ENCODE measurements at places on chromosomes 2 and 18.

DNA sequence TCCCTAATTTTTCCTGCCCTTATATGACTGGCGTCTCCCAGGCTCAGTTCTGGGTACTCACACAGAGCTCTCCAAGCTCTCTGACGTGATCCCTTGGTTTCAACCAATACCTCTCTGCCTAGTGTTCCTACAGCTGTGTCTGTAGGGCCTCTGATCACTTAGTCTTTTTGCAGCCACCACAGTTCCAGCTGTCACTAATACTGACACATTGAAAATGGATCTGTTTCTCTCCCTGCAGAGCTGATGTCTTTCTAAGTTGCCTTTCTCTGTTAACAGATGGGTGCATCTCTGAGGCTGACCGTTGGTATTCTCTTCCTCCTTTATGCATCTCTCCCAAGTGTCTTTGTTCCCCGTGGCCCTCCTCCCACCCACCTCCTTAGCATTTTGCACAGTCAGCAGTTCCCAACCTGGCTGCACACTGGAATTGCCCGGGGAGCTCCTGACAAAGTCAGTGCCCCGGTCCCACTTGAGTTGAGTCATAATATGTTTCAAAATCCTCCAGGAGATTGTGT lies 62.5 kb downstream of the CERS6 start:
- H3K4me1 ChIP-seq, result peaks cover 26% of the 10 kb centered on the region
- H3K4me3 ChIP-seq, result no peak overlapping the region
- H3K36me3 ChIP-seq, result peaks cover 2% of the 10 kb centered on the region
- DNase-seq, result no peak
- H3K27ac ChIP-seq, result no peak overlapping the region

- H3K27ac ChIP-seq, result no peak overlapping the region
- H3K4me1 ChIP-seq, result peaks cover 8% of the 10 kb centered on the region
- DNase-seq, result no peak
- no peaks in the 10 kb centered on the region for H3K36me3 ChIP-seq
Measured at GRCh38 chr18:56872140-56872539, 221.0 kb downstream of the WDR7 start.

DNA sequence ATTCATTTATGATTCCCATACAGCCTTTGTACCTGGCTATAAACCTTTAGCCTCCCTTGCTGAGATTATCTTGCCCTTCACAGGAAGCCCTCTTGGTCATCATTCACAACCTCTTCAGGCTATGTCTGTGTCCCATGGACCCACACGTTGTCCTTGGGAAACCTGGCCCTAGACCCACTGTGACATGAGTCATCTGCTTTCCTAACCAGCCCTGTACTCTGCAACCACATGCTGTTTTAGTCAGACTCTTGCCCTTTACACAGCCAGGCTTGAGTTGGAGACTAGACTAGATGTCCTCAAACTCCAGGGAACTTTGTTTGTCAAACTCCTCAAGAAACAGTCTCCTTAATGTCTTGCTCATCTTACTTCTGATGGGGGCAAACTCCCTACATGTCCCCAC lies 229.3 kb upstream of the ZSWIM2 start:
- H3K27ac ChIP-seq, result no peak overlapping the region
- H3K36me3 ChIP-seq, result no peaks in the 10 kb centered on the region
- H3K27me3 ChIP-seq, result no peaks in the 10 kb centered on the region
- H3K4me1 ChIP-seq, result no peaks in the 10 kb centered on the region

- H3K4me3 ChIP-seq, result no peak overlapping the region
- no peak overlapping the region for H3K27ac ChIP-seq
- no peaks in the 10 kb centered on the region for H3K36me3 ChIP-seq
Measured at GRCh38 chr18:45009756-45010155, 329.1 kb downstream of the SETBP1 start.

DNA sequence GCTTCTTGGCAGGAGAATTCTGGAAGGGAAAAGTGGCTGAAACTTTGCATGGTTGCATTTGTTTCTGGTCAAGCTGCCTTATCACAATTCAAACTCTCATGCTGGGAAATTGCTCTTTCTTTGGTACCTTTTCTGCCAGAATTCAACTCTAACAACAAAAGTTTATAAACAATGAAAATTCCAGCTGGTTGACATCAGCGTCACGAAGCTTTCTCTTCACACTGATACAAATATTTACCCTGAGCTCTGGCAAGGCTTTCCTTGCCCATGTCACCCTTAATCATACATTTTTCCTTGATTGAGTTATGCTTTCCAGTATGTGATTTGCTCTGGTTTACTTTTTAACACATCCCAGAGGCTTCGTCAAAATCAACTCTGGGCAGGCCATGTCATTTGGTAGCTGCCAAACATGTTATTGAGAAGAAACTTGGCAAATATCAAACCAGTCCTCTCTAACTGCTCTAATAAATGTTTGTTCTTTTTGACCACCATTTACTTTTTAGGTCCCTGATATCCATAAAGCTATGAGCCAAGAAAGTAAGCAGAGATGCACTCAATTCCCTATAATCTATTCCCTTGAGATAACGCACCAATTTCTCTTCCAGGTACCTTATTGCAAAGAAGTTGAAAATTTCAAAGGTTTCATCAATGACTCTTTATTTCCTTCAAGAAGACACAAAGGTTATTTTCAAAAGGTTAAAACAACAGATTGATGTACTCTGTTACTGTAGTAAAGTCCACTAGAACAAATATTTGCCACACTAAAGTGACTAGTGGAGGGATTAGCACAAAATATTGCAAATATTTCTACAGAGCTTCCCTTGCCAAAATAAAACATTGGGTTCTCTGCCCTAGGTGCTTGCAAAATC lies 1241.1 kb upstream of the ZEB2 start:
- H3K4me1 ChIP-seq, result no peaks in the 10 kb centered on the region
- no peak overlapping the region for H3K27ac ChIP-seq
- no peaks in the 10 kb centered on the region for H3K27me3 ChIP-seq
- no peaks in the 10 kb centered on the region for H3K36me3 ChIP-seq

- no peaks in the 10 kb centered on the region for H3K27me3 ChIP-seq
- H3K4me1 ChIP-seq, result peaks cover 19% of the 10 kb centered on the region
- H3K4me3 ChIP-seq, result no peak overlapping the region
- H3K36me3 ChIP-seq, result peaks cover 21% of the 10 kb centered on the region
- H3K27ac ChIP-seq, result no peak overlapping the region
Measured at GRCh38 chr2:28257182-28257581, 135.5 kb upstream of the FOSL2 start.

DNA sequence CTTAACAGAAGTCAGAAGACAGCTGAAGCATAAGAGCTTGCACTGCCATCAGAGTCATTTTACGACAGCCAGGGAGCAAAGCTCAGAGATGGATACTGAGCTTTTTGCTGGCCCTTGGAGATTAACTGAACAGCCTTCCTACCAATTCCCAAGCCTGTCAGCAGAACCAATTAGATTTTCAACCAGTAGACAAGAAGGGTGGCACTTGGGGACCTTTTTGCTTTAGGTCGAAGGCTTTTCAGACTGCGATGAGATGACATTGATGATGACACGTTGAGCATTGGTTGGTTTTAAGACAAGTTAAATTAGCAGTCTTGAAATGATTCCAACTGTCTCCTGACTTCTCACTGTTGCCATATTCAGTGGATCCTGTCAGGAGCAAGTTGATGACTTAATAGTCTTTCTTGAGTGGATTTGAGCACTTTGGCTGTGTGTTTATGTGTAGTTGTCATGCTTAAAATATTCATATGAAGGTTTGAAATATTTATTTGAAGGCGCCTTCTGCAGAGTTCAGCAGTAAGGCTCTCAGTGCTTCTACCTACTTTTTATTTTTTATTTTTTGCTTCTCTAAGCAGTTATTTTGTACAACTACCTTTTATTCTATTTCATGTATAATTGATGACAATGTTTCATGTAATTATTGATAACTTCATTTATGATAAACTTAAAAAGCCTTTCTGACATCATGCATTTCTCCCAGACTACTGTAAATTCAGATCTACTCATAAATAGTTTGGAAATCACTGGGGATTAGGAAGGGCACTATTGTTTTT lies 256.7 kb downstream of the CAMKMT start:
- peaks cover 5% of the 10 kb centered on the region for H3K4me1 ChIP-seq
- H3K36me3 ChIP-seq, result peaks cover 2% of the 10 kb centered on the region
- H3K4me3 ChIP-seq, result no peak overlapping the region
- no peak overlapping the region for H3K27ac ChIP-seq

Data from T-helper 2 cell treated with Interferon-gamma antibody and Interleukin-4, amounts not matched to agents 5 μg/mL and 100 μg/mL, for 36 hours (primary cell).